ENCODE measurements at places on chromosomes 12 and 14. TPM values are rescaled to one million over a fixed set of nuclear protein-coding genes. Genes with fewer than 3 reads are reported as not detected.

The NRL gene
- 0.59 TPM for total RNA-seq

The SRGAP1 gene
- total RNA-seq: 10.0 TPM

The GPRC5A gene
- 290 TPM for total RNA-seq

The LAG3 gene
- 1.9 TPM for total RNA-seq

The TMPRSS12 gene
- total RNA-seq: not detected

The C1QL4 gene
- 5.5 TPM for total RNA-seq

The DLGAP5 gene
- 41.4 TPM for total RNA-seq

The THAP2 gene
- 5.1 TPM for total RNA-seq
